ENCODE measurements at places on chromosomes 16 and 17.

GRCh38 chr17:67246403-67246652 is 1.3 kb upstream of the HELZ start:
- DNase-seq, result no peak

- no peak for DNase-seq
These were observed 3.9 kb downstream of the KRT12 start for GRCh38 chr17:40862985-40863733.

DNA sequence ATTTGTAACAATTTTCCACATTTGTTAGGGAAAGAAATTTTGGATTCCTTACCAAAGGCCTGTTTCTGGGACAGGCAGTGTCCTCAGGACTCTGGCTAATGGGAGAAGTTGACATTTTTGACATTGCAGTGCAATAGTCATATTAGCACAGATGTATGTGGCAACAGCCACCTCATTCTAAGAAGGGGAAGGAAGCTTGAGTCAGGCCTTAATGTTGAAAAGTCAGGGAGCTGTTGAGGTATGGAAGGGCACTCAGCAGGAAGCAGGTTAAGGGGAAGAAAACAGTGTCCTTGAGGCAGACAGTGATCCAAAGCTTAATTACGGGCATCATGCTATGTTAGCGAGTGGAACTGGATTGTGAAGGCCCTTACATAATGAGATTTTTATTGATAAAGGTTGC is 20.9 kb downstream of the AKTIP start:
- DNase-seq, result no peak

- DNase-seq, result no peak
These were observed 13.9 kb upstream of the ACSM1 start for GRCh38 chr16:20711277-20711911.

DNA sequence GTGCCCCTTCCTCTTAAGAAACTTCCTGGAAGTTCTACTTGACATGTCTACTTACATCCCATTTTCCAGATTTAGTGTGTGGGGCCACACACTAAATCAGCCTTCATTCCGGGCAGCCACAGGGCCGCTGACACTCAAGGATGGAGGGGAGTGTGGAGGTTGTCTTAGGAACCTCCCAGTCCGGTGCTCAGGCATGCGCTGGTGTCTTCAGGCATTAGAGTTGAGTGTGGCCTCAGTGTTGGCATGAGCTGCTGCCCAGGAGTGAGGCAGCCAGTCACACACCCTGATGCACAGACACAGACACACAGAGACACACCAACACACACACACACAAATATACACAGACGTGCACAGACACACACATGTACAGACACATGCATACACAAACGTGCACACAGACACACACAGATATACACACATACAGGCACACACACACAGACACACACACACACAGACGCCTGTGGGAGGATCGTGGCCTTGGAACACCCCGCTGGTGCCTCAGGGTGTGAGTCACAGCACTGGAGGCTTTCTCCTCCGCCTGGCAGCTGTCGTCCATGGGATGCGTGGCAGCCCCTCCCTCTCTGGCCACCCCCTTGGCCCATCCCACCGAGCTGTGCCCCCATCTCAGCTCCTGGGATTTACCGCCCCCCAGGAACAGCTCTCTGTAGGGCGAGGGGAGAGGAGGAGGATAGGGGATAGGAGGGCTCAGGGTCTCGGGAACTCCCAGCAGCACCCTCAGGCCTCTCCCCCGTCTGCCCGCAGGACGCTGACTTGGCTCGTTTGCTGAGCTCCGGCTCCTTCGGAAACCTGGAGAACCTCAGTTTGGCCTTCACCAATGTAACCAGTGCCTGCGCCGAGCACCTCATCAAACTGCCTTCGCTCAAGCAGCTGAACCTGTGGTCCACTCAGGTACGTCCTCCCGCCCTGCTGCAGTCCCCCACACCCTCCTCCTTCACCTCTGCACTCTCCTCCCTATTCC is 75.6 kb upstream of the PLCG2 start:
- no peak for DNase-seq

GRCh38 chr16:65770752-65771151 is 595.7 kb upstream of the CDH5 start:
- no peak for DNase-seq

- DNase-seq, result no peak
These were observed 681 bp downstream of the TMEM102 start for GRCh38 chr17:7435676-7436555.

- DNase-seq, result no peak
These were observed 23.9 kb upstream of the TMEM98 start for GRCh38 chr17:32903774-32904673.

DNA sequence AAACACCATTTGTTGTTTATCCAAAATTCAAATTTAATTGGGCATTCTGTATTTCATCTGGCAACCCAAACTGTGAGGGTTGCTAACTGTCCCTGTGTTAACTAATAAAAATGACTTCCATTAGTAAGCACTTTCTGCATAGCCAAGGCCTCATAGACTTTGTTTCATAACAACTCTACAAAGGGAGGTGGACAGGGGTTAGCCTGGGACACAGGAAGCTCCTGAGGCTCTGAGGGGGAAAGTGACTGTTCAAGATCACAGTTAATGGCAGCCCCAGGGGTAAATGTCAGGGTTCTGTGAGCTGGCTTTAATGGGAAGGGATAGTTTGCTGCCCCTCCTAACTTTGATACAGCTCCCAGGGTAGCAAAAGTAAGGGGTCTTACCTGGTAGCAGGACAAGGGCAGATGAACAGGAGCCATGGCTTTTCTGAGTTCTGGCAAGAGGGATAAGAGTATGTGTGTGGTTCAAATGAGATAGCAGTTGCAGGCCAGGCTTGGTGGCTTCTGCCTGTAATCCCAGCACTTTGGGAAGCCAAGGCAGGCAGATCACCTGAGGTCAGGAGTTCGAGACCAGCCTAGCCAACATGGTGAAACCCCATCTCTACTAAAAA is 2.2 kb downstream of the HEATR9 start:
- DNase-seq, result no peak

GRCh38 chr17:78474614-78475146 is 96.2 kb downstream of the PGS1 start:
- no peak for DNase-seq

DNA sequence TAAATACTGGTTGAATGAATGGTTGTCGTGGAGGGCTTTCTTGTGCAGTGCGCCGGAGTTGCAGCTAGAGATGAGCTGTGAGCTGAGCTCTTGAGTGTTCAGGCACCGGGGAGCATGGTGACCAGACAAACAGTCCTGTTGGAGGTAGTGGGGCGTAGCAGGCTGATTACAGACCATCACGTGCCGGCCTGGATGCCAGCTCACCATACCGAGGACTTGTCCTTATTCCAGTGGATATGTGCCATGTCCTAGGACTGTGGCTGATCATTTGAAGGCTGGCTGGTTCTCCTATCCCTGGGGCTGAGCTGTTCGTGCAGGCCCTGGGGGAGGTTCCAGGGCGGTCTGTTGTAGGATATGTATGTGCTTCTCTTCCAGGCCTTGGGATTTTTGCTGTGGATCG is 60.0 kb downstream of the ABCC1 start:
- no peak for DNase-seq

DNA sequence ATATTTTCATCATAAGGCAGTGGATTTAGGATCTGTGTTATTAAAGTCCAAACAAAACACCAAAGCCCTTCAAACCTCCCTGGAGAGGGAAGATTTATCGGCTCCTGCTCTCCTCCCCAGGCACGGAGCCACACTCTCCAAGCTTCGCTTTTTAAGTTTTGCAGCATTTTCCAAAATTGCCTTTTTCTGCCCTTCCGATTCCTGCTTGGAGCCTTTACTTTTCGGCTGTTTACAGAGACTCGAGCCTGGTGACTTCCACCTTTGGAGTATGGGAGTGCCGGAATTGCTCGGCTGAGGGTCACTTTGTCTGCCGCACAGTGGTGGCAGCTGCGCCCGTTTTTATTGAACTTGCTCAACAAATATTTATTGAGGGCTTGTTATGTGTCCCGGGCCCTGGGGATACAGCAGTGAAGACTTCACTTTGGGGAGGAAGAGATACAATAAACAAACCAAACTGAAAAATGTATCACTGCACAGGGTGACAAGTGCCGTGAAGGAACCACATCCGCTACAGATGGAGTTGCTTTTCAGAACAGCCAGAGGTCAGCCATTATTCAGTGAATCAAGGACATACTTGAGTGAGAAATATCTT is 185.5 kb downstream of the NTN1 start:
- DNase-seq, result no peak

DNA sequence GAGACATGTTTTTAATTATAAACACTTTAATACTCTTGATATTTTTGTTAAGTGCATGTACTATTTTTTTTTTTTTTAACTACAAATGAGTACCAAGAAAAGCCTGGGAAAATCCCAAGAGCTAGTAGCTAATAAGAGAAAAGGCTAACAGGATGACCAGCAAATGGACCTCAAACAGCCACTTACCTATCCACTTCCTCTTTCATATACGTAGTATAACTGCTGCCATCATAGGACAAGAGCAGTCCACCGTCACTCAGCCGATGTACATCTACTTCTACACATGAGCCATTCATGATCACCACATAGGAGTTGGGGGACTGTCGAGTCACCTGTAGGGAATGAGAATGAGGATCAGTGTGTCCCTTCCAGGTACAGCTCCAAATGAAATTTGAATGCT is 128.0 kb upstream of the C17orf78 start:
- DNase-seq, result no peak

- no peak for DNase-seq
These were observed 52.6 kb downstream of the MYO1D start for GRCh38 chr17:32824334-32824733.

GRCh38 chr17:6048486-6048885 is 21.7 kb upstream of the WSCD1 start:
- DNase-seq, result no peak

DNA sequence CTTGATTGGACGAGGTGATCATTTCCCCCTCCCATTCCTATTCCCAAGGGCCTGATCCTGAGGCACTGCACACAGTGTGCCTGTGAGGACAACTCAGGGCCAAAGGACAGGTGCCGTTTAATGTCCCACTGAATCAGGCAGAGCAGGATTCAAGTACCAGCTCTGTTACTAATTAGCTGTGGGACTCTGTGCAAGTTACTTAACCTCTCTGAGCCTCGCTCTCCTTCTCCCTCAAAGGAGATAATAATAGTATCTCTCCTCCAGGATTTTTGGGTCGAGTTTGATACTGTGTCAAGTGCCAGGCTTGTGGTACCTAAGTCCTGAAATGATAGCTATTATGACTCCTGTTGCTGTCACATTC is 86.8 kb upstream of the NKD1 start:
- DNase-seq, result no peak

DNA sequence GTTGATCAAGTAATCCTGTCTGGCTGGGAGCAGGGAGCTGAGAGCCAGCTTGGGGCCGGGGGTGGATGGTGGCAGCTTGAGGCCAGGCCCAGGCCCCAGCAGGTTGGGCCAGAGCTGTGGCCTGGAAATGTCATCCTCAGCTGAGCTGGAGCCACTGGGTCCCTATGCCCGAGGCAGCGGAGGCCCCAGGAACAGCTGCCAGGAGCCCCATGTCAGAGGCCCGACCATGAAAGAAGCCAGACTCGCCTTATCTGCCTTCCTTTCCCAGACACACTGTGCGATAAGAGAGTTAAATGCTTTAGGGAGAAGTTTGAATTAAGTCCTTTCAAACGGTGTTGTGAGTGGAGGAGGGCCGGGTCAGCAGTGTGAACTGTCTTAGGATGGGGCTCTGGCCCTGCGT is 3.5 kb downstream of the SMTNL2 start:
- no peak for DNase-seq

- no peak for DNase-seq
These were observed 23.0 kb downstream of the SUPT6H start for GRCh38 chr17:28684963-28685362.

DNA sequence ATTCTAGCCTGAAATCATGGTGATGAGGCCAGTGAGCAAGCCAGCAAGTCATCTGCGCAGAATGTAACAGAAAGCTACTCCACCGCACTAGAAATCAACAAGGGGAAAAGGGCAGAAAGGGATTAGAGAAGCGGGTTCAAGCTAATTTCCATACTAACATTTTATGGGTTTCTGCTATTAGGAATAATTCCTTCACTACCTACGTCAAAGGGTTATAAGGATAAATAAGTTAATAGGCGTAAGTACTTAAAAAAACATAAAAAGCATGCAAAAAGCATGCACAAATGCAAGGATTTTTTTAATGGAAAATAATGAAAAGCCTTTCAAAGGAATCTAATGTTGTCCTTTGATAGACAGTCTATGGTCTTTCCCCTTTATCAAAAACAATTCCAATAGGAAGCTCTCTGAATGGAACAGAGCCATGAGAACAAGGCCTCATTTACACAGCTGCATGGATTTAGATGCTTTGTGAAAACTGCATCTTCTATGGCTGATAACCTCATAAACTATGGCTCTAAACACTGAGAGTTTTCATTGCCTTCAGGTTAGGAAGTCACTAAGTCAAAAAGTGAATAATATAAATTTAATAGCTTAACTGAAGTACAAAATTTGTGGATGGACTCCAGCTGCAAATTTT is 5.6 kb downstream of the EMC8 start:
- DNase-seq, result no peak

DNA sequence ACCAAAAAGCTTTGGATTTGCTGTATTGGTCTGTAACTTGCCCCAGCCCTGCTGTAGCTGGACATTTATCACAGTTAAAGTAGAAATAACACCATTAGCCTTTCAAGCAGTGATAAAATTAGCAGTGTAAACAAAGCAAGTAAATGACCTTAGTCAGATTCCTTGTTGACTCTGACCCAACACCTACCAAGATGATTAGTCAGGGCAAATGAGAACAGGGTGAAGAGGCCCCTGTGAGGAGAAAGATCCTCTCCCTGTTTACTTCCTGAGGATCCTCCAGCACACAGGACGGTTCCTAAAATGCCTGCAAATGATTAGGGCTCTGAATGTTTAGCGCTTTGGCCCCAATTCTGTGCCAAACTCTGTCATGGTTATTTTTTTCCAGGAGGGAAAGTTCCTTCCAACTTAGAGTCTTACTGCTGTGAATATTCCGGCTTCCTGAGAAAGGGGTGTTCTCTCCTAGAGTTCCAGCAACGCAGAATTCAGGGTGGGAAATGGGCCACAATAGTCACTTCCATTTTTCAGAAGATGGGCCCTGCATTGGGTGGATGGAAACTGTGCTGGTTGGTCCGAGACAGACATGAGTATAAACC is 259.0 kb upstream of the MYOCD start:
- no peak for DNase-seq

GRCh38 chr16:6484935-6485334 is 847.7 kb upstream of the RBFOX1 start:
- DNase-seq, result no peak

- no peak for DNase-seq
These were observed at the start of gene HOXB4 for GRCh38 chr17:48577946-48578615. TSS of gene HOXB4 (minus strand) at chr17:48578350. CDS start at chr17:48578319, 31 bp downstream.

DNA sequence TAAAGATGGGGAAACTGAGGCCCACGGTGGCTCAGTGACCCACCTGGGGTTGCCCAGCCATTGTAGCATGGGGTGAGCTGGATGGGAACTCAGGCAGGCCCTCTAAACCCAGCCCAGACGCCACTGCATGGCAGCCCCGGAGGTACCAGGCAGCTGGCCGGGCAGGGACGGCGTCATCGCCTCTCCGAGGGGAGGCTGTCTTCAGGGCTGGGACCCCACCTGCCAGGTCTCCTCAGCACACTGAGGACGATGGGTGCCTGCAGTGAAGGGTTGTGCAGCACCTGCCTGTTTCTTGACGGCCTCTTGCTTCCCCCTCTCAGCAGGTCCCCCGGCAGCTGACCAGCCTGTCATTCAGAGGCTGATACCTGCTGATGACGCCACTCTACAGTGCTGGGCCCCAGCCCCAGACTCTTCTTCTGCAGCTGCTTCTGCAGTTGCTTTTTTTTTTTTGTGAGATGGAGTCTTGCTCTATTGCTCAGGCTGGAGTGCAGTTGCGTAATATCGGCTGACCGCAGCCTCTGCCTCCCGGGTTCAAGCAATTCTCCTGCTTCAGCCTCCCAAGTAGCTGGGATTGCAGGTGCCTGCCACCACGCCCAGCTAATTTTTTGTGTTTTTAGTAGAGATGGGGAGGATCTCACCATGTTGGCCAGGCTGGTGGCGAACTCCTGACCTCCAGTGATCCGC is 24.7 kb downstream of the RNF213 start:
- DNase-seq, result no peak
